ENCODE measurements at places on chromosomes 1 and 21.

DNA sequence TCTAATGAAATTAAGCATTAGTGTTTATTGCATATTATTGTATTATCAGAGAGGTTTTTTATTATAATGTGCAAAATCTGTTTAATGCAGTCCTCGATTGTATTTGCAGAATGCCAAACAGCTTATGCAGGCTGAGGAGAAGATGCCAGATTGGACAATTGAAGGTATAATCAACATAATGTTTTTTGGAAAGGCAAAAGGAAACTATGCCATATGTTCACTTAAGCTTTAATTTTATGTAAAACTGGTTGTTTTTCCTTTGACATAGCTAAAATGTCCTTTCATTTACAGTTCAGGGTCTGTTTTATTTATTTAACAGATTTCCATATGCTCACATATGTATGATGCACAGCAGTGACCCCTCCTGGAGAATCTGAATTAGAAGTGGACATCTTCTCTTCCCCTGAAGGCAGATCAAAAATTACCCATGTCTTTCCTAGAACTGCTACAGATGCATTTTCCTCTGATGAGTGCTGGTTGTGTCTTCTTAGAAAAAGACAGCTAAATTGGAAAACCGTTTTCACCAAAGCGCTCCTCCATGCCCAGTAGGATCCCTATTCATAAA is 143.5 kb upstream of the USH2A start:
- DNase-seq = no peak

DNA sequence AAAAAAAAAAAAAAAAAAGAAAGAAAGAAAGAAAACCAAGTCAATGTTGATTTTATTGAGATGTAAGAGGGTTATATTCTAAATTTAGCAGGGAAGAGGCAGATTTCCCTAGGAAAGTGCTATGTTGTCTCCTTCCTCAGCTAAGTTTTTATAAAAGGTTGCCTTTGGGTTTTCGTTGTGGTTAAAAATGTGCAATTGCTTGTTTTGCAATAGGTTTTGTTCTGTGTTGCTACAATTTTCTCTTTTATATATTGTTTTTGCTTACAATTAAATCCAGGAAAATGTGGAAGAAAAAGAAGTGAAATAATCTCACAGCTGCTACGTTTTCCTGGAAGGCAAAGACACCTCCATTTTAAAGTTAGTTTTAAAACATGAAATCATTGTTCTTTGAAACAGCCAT is 136.7 kb upstream of the C1orf105 start:
- DNase-seq = no peak

- DNase-seq = no peak
Observed at GRCh38 chr21:43691801-43692200, 27.1 kb upstream of the PDXK start.

- peak; percentile 20 for DNase-seq
Observed at GRCh38 chr1:172742599-172743500, 83.9 kb downstream of the FASLG start.

DNA sequence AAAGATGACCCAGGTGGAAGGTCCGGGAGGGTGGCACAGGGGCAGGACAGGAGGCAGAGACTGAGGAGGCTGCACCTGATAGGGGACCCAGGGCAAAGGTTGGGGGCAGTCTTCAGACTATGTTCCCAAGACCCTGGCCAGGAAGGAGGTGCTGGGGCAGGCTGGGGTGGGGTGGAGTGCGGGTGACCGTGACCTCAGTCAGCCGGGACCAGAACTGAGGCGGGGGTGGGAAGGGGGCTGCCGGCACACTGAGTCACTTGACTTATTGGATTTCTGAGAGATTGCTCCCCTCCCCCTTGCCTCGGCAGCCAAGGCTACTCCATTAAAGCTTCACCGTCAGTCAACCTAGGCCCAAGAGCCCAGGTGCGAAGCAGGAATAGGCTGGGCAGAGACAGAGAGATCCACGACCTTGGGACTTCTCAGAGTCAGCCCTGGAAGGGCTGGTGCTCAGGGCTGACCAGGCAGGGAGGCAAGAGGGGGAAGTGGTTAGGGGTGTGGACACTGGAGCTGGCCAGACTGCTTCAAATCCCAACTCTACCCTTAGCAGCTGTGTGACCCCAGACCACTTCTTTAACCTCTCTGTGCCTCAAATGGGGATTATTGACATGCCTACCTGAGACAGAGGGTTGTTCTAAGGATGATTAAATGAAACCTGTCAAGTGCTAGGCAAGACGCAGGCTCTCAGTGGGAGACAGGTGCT is 47.9 kb upstream of the LAPTM5 start:
- DNase-seq = no peak

DNA sequence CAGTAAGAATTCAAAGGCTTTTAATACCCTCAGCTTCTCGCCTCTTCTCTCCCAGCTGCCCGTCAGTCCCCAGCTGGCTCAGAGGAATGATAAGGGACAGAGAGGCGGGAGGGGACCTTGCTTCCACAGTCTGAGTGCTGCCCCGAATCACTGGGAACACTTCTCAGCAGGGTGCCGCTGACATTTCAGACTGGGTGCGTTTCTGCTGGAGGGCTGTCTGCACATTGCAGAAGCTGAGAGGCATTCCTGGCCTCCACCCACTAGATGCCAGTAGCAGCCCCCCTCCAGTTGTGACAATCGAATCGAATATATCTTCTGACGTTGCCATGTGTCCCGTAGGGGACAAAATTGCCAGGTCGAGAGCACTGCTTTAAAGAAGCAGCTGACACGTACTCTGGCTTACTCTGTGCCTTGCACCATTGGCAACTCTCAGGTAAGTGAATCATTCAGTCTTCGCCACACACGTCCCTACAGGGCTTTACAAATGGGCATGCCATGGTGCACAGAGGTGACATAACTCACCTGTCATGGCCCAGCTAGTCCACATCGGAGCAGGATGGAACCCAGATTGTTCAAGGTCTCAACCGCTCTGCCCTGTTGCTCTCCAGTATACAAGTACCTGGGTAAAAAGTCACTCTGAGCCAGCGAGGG is 23.9 kb downstream of the CTNNBIP1 start:
- peak; percentile 62 for DNase-seq

DNA sequence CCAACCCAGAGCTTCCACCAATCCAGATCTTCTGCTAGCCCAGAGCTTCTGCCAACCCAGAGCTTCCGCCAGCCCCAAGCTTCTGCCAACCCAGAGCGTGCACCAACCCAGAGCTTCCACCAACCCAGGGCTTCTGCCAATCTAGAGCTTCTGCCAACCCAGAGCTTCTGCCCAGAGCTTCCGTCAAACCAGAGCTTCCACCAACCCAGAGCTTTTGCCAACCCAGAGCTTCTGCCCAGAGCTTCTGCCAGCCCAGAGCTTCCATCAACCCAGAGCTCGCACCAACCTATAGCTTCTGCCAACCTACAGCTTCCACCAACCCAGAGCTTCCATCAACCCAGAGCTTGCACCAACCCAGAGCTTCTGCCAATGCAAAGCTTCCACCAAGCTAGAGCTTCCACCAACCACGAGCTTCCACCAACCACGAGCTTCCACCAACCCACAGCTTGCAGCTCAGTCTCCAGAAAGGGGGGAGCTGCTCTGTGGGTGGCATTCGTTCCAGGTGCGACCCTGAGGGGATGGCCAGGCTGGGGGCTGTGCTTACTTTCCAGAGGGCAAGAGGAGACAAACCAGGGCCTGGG is 23.8 kb downstream of the CRYAA start:
- DNase-seq = no peak

GRCh38 chr1:160376525-160377131 is 9.8 kb downstream of the NHLH1 start:
- peak; percentile 79 for DNase-seq

DNA sequence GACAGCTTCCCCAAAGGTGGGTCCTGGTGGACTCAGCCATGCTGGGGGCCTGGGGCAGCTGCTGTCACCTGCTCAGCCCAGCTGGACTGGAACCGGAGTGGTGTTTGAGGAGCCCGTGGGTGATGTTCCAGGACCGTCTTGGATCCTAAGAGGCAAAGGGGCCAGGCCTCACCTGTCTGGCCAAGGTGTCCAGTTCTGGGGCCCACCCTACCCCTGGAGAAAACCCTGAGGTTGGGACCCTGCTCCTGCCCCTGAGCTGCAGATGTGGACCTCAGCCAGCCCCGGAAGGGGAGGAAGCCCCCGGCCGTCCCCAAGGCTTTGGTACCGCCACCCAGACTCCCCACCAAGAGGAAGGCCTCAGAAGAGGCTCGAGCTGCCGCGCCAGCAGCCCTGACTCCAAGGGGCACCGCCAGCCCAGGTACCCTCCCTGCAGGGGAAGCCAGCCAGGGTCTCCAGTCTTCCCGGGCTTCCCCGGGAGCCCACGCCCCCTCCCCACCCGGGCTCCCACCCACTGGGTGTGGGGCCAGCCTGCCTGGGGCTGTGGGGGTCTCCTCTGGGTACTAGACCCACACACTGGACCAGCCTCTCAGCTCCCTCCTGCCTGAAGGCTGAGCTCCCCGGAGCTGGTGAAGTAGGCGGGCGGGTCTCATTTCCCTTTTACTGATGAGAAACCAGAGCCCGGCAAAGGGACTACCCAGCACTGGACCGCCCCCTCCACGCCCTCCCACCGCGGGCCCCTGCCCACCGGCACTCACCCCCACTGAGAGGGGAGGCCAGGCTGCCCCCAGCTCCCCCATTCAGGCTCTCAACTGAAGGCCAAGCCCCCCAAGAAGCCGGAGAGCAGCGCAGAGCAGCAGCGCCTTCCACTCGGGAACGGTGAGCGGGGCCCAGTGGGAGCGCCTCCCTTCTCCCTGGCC is 1.3 kb downstream of the AIRE start:
- peak; percentile 7 for DNase-seq

- no peak for DNase-seq
Observed at GRCh38 chr1:201375169-201375568, 2.3 kb downstream of the TNNT2 start.

DNA sequence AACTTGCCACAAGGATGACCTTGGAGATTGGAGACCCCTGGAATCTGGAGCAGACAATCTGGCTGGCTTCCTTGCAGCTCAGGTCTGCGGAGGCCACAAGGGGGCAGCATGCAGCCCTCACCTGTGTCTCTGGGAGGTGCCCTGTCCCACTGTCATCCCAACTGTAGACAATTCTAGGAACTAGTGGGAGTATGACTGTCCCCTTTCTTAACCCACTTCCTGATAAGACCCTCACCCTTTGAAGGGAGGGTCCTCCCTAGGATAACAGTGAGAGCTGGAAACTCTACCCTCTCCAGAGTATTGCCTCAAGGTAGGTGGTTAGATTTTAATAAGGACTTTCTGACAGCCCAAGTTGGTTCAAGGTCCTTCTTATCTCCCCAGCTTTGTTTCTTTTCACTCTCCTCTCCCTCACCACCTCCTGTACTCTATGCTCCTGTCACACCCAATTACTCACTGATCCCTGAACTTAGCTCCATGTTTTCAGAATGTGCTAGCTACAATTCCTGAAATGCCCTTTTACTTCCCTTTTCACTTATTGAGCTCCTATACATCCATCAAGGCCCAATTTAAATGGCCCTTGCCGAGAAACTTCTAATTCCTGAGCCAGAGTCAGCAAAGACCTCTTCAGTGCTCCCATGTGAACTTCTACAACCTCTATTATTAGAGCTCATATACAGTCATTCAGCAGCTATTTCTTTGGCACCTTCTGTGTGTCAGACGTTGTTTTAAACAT is 9.2 kb upstream of the KCNQ4 start:
- DNase-seq = peak; percentile 44

DNA sequence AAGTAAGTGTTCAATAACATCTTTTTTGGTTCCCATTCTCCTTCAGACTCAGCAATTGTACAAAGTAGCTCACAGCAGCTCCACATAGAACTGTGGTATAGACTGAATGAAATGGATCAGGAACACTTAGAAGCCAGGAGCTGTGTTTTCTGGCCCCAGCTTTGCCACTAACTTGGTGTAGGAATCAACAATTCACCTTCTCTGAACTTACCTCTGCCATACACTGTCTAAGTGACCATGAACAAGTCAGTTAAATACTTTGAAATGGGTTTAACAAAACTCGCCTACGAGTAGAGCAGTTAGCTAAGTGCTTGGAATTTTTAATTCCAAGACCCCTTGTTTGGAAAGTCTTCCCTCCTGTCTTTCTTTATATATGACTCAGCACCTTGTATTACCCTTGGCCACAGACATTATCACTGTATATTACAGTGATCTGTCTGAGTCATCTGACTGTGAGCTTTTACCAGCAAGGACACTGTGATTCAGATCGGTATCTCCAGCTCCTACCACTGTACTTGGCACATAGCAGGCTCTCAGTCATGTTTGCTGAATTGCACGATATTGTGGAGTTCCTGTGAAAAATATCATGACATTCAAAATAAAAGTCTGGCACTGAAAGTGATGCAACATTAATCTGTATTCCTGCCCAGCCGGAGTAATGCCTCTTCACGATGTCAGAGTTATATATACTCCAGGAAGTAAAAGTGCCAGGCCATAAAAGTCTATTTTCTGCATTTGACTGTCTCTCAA is 101.7 kb upstream of the BEND5 start:
- DNase-seq = no peak

- DNase-seq = no peak
Observed at GRCh38 chr1:15178571-15179484, 25.3 kb downstream of the TMEM51 start.

- no peak for DNase-seq
Observed at GRCh38 chr1:188089461-188089860, 1260.7 kb downstream of the PLA2G4A start.

DNA sequence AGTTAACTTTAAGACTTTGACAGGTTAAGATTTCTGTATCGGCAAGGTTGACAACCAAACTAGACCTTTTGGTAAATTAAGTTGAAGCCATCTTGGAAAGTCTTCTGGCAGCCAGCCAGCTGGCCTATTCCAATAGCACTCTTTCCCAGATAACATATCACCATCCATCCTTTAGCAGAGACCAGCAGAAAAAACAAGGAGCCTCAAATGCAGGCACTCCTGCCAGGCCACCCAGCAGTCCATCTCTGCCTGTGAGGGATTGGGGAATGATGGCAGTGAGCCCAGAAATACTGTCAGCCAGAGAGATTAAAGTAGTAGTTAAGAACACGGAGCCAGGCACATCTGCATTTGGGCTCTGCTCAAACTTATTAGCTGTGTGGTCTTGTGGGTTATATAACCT is 19.4 kb downstream of the ZBTB40 start:
- no peak for DNase-seq

DNA sequence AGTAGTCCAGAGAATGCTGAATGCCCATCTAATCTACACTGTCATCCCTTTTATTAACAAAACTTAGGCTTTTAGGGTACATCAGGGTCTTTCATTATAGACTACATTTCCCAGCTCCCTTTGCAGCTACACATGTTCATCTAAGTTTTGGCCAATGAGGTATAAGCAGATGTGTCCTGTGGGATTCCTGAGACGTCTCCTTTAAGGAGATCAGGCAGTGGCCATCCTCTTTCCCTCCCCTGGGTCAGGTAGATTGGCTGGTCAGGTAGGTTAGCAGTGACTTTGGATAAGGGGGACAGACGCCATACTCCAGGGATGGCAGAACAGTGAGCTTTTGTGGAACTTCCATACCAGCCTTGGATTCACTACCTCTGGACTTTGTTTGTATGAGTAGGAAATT is 188.3 kb downstream of the FGGY start:
- DNase-seq = no peak

DNA sequence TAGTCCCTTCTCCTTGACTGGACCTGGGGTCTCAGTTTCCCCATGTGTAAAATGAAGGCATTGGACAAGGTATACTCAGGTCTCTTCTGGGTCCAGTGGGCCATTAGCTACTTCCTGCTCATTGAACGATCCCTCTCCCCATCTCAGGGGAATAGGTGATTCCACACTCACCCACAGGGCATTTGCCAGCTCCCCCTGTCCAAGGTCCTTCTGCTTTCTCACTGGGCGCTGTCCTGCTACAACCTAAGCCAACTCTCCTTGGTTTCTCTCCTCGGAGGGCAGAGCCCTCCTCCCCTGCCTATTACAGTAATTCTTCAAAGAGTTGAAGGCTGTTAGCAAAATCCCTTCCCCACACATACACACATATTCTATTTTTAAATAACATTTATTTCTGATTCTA is 16.6 kb downstream of the DISP3 start:
- DNase-seq = no peak

- no peak for DNase-seq
Observed at GRCh38 chr1:181816608-181817007, 244.9 kb downstream of the ZNF648 start.
